ENCODE measurements at places on chromosomes 3 and 15.

- no peak for DNase-seq
Observed at GRCh38 chr3:184176377-184177330, 2.0 kb downstream of the AP2M1 start.

- no peak for DNase-seq
Observed at GRCh38 chr3:38602576-38603250, 46.8 kb downstream of the SCN5A start.

DNA sequence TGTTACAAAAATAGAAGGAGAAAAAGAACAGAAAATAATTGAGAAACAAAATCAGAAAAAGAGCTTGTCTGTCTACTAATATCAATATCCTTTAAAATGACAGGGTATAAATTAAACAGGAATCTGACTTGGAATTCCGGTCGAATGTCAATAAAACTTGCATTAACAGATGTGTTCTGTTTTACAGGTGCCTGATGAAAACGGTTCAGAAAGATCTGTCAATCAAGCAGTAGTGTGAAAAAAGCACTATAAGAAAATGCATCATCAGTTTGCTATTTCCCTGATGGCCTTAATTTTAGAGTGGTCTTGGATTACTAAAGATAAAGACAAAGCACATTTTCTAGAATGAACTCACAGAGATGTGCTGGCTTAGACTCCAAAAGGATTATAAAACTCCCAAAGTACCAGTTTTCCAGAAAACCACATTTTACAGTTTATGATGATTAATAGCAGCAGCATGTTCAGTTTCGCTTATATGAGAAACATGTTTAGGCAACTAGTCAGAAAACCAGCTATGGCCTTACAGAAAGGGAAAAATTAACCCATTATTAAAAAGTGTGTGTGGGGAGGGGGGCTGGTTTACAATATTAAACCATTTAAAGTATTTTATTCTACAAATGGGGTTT lies 8.2 kb upstream of the C3orf38 start:
- no peak for DNase-seq

- no peak for DNase-seq
Observed at GRCh38 chr3:187016639-187017345, 86.5 kb downstream of the ST6GAL1 start.

DNA sequence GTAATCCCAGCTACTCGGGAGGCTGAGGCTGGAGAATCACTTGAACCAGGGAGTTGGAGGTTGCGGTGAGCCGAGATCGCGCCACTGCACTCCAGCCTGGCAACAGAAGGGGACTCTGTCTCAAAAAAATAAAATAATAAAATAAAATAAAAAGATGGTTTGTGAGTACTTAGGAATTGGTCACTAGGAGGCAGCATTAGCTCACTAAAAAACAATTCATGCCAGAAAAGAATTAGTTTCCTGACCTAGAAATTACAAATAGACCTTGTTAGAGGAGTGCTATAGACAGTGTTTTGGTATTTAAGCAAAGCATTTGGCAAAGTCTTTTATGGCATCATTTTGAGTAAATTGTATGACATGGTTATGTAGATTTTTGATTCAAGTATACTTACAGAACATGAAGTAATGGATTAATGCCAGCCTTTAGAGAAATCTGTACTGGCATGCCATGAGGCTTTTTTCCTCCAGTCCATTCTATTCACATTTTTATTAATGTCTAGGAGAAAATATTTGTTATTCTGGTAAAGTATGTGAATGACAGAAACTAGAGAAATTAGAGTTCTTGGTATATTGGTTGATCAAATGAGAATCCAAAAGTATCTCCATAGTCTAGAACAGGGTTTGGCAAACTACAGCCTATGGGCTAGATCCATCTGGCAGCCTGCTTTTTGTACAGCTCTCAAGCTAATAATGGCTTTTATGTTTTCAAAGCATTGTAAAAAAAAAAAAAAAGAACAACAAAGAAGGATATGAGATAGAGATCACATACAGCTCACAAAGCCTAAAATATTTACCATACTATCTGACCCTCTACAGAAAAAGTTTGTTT lies 81.6 kb downstream of the LRRC49 start:
- DNase-seq, result no peak

GRCh38 chr3:99878005-99878404 lies 60.3 kb downstream of the CMSS1 start:
- DNase-seq, result no peak

DNA sequence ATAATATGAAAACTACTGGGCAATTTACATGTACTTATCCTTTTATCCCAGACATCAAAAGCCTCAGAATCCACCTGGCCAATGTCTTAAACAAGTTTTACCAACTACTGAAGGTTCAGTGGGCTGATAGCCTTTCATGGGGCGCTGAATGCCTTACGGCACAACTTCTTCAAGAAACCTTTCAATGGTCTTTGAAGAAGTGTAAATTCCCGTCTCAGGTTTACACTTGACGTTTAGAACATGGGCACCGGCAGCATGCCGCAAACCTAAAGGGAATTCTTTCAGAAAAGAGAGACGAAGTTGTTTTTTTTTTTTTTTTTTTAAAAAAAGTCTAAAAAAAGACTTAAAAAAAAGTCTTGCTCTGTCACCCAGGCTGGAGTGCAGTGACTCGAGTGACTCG lies 39.7 kb downstream of the ETV5 start:
- no peak for DNase-seq

DNA sequence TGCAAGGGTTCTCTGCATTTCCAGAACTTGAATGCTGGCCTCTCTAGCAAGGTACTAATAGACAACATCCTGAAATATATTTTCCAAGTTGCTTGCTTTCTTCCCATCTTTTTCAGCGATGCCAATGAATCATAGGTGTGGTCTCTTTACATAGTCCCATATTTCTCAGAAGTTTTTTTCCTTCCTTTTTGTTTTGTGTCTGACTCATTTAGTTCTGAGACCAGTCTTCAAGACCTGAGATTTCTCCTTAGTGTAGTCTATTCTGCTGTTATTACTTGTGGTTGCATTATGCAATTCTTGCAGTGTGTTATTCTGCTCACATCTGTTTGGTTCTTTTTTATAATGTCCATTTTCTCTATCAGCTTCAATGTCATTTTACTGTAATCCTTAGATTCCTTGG lies 1265.0 kb upstream of the ALCAM start:
- DNase-seq, result no peak

DNA sequence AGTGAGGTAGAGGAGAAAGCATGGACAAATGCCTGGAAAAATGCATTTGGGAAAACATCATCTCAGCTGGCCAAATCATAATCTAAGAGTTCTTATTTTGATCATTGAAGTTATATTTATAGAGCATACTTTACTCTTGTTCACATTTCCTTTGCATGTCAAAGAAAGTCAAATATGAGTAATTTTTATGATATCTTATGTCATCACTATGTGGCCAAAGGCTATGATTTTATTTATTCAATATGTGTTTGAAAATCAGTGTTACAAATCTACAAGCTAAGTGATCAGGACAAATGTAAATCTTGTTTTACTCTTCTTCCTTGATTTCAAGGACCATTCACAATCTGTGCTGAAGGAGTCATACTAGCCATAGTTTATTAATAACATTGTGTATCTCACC lies 237.2 kb upstream of the DPH6 start:
- no peak for DNase-seq

- no peak for DNase-seq
Observed at GRCh38 chr3:175192536-175192935, 333.4 kb downstream of the NAALADL2 start.
